Activated CD8-positive, alpha-beta memory T cell treated with anti-CD3 and anti-CD28 coated beads for 1 hour (primary cell): ENCODE measurements at places on chromosomes 2 and 18.

GRCh38 chr2:54486766-54487165 is 30.6 kb downstream of the SPTBN1 start:
- no peak for DNase-seq

DNA sequence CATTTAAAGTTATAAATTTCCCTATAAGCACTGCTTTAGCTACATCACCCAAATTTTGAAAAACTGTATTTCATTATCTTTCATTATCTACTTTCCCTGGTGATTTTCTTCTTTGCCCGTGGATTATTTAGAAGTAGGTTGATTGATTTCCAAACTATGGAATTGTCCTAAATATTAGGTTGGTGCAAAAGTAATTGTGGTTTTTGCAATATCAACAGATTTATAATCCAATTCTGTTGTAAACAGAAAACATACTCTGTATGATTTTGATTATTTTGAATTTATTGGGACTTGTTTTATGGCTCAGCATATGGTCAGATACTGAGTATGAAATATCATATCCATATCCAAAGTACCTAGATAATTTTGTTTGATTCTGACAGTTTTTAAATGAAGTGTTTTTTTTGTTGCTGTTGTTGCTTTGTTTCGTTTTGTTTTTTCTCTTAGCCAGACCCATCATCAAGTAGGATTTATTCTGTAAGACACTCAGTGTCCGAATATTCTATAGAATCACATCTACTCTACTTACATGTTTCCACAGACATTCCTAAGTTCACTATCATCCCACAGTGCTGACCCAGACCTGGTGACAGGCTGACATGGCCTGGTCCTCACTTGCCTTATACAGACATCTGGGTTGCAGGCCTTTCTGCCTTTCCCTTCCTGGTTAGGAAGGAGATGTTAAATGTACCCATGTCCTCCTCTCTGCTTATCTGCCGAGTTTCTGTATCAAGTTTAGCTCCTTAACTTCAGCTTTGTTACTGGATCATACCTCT is 2.1 kb upstream of the TRABD2A start:
- DNase-seq = no peak

DNA sequence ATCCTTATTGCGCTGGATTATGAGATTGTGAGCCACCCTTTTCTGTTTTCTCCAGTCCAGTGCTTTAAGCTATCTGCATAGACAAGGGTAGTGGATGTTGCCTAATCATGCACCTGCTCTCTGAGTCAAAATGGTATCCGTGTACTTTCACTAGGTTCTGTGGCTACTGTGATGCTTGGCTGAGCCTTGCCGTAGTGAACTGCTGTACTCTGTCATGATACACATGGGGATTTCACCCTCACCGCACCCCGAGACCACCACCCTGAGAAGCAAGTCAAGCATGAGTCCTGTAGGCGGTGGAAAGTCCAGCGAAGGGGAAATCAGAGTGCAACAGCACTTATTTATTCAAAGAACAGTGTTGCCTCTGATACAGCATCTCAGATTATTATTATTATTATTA is 55.0 kb downstream of the ARHGAP25 start:
- no peak for DNase-seq

- DNase-seq = no peak
Observed at GRCh38 chr18:31230495-31230894, 67.8 kb upstream of the DSC1 start.

DNA sequence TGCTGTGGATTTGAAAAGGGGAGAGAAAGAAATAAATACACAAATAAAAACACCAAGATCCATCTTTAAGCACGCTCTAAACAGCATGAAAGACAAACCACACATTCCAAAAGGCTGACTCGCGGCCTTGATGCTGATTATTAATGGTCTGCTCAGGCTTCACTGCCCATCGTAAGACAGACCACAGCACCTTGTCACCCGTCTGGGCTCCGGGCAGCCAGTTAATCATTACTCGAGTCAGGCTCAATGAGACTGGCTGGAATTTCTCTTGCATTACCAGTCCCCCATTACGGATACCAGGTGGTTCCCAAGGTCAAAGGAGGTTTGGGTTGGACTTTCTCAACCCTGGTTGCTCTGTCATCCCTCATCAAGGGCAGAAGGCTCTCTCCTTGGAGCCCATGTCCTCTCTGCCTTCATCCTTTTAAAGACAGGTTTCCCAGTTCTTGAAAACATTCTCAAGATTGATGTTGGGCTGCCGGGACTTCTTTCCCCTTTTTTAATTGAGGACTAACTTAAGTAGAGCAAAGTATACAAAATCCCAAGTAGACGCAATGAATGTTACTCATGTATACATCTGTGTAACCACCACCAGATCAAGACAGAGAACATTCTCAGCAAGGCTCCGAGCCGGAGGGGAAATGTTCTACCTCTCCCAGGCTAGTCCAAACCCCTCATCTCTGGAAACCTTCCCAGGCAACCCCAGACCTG is 8.1 kb downstream of the SMAD7 start:
- no peak for DNase-seq

- DNase-seq = no peak
Observed at GRCh38 chr2:209062210-209062609, 361.6 kb upstream of the MAP2 start.

- no peak for DNase-seq
Observed at GRCh38 chr2:43041661-43042360, 184.6 kb downstream of the ZFP36L2 start.

DNA sequence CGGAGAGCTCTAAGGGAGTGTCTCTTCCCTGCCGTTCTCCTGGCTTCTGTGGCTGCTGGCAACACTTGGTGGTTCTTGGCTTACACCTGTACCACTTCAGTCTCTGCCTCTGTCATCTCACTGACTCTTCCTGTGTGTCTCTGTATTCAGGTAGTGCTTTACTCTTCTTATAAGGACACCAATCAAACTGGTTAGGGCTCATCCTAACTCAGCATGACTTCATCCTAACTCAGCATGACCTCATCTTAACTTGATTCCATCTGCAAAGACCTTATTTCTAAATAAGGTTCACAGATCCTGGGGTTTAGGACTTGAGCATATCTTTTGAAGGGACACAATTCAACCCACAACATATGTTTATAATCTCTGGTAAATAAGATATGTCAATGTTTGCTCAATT is 51.6 kb upstream of the DSEL start:
- no peak for DNase-seq

- no peak for DNase-seq
Observed at GRCh38 chr2:174485788-174486562, 854 bp downstream of the GPR155 start.

GRCh38 chr2:238702276-238703052 is 145.4 kb upstream of the TWIST2 start:
- DNase-seq = no peak

GRCh38 chr2:177633111-177633510 is 240.5 kb downstream of the AGPS start:
- no peak for DNase-seq

GRCh38 chr2:65128297-65129190 is 1.4 kb downstream of the RAB1A start:
- no peak for DNase-seq

- DNase-seq = no peak
Observed at GRCh38 chr18:74571895-74572680, 25.6 kb upstream of the ZNF407 start.
